Nucleus accumbens (tissue), 56 donors: ENCODE measurements at places on chromosomes 3 and 15.

DNA sequence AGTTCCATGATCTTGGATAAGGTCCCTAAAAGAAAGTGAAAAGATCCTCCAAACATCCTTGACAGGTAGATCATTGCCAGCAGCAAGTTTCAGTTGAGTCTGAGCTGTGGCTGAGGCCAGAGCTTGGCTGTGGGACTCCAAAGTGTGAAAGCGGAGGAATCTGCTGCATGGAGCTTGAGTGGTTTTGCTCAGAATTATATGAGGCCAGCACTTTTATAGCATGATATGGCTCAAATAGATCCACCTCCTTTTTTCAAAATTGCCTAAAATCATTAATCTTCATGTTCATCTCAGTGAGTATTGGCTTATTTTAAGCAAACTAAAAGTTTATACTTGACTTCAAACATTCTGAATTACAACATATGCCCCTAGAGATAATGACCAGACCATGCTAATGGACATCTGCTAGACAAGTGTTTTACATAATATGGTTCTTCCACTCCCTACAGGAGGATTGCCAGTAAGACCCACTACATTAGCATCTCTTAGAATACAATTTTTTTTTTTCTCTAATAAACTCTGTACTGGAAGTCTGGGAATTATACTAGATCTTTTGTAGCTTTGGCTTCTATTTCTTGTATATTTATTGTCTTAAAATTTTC, 368.1 kb downstream of the ZPLD1 start:
- DNase-seq: no peak

- DNase-seq: no peak
Observed at GRCh38 chr3:10334459-10334858, 13.5 kb upstream of the SEC13 start.

DNA sequence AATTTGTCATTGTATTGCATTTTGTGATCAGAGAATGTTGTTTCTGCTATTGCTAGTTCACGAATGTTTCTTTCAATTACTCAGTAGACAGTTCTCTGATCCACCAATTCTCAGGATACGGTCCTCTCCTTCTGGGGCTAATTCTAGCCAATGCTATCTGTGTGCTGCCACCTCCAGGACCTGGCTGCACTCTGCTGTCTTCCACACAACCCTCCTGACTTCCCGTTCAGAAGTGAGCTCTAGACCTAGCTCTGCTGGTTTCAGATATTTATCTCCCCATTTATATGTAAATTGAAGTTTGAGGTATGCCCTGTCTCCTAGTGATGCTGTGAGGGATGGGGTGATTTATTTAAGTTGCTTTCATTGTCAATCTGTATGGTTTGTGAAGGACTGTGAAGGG, 21.7 kb upstream of the UBL7 start:
- DNase-seq: no peak

DNA sequence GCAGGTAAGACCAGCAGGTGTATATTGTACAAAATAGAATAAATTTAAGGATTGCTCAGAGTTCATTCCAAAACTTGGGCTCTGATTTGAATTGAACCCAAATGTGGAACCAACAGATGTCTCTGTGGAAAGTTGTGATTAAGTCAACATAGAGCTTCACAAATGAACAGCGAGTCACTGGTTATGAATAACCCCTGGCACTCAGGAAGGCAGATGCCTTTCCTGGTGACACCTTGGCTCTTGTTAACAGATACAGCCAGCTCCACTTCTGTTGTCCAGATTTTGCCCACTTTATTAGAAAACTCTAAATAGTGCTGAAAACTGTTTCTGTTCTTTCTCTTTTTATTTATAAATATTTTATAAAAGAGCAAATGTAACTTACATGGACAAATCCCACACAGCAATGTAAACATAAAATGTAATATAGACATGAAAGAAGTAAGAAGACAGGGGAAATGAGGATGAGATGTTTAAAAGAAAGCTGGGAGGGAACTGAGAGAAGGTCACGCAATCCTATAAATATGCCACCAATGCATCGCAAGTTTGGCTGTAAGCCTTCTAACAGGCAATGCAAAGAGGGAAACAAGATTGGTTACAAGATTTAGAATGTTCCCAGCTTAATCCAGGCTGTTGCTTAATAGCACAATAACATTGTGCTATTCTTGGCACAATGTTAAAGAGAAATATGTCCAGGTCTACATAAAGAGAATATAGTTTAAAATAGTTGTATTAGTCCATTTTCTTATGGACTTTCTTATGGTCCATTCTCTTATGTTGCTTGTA, 495.5 kb downstream of the TAFA4 start:
- no peak for DNase-seq

DNA sequence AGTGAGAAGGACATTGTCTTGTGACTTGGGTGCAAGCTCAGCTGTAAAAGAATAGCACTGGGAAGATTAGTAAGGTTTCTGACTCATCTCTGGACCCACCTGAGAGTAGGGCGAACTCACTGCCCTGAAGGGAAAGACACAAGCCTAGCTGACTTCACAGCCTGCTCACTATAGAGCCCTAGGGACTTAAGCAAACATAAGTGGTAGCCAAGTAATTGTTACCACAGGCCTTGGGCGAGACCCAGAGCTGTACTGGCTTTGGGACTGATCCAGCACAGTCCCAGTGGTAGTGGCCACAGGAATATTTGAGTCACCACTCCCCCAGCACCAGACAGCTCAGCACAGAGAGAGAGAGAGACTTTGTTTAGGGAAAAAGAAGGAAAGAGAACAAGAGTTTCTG, 429.9 kb downstream of the TBL1XR1 start:
- no peak for DNase-seq

- no peak for DNase-seq
Observed at GRCh38 chr3:28799084-28799483, 450.5 kb upstream of the AZI2 start.
